ENCODE measurements at places on chromosomes 7 and 10.

DNA sequence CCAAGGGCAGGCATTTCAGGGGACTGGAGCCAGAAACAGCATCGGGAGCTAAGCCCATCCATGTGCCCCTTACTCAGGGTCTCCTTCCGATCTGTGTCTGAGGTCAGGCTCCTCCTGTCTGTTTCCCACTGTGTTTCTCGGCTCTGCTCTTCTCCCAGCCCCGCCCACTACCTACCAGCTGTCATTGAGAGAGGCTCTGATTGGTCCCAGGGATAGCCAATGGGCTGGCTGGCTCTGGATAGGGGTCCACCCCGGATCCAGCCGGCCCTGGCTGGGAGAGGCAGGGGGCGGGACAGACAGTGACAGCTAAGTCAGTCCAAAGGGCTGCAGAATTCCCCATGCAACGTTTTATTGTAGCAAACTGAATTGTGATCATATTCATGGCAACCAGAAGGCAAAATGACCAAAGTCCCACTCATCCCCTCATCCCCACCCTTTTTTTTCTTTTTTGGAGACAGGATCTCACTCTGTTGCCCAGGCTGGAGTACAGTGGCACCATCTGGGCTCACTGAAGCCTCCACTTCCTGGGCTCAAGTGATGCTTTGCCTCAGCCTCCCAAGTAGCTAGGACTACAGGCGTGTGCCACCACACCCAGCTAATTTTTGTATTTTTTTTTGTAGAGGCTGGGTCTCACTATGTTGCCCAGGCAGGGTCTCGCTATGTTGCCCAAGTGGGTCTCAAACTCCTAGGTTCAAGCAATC lies 76.3 kb downstream of the CLIP2 start:
- DNase-seq: no peak

- DNase-seq: no peak
These were observed 284.2 kb downstream of the MTERF1 start for GRCh38 chr7:91596287-91596686.

DNA sequence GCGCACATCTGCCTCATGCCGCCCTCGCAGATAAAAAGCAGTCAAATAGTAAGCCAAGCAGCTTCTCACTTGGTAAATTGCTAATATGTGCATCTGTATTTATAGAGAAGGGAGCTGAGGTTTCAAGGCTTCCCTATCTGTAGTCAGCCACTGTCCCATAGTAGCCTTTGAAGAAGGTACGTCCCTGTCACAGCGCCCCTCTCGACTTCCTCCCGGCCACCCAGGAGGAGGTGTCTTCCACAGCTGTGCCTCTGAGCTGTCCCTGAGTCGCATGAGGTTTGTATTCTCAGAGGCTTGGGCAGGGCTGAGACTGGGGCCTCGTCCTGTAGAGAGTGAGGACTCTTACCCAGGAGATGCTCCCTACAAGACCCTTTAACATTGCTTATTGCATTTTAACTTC lies 49.0 kb downstream of the SPOCK2 start:
- no peak for DNase-seq

- no peak for DNase-seq
These were observed 113.7 kb downstream of the PHTF2 start for GRCh38 chr7:77912293-77912692.

DNA sequence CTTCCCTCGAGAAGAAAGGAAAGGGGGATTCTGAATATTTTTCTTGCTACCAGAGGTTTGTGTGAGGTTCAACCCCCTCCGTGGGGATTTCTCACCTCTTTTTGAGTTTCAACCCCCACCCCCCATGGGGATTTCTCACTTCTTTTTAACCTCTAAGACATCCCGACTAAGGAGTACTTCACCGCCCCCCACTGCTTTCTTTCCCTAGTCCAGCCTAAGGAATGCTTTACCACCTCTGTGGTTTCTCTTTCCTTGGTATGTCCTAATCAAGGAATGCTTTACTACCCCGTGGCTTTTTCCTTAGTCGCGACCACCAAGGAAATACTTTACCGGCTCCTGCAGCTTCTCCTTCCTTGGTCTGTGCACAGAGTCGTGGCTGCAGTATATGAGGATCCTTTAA lies 149.4 kb downstream of the LYZL1 start:
- no peak for DNase-seq

DNA sequence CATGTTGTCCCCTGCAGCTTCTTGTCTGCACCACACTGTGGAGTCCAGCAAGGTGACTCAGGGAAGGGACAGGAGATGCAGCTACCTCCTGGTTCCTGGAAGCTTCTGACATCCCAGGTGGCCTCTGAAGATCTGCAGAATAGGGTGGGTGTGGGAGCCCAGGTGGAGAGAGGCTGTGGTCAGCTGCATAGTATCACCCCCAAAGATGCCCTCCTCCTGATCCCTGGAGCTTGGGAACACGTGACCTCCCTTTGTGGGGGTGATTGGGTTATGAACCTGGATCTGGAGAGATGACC lies 25.4 kb downstream of the CALML3 start:
- no peak for DNase-seq

- no peak for DNase-seq
These were observed 2.6 kb upstream of the ZNF438 start for GRCh38 chr10:31034098-31034909.

DNA sequence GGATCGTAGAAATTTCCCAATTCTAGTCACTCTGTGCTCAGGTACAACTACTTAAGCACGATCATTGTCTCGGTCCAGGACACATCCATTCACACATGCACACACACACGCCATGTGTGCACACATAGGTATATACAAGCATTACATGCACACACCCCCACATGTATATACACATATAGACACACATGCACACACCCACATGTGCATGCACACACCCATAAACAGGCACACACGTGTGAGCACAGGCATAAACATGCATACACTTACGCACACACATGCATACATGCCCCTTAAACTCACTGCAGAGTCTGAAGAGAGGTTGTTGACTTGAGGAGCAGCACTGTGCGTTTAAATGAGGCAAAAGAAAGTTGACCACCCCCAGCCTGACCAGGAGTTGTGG lies 32.5 kb upstream of the INSIG1 start:
- DNase-seq: no peak

DNA sequence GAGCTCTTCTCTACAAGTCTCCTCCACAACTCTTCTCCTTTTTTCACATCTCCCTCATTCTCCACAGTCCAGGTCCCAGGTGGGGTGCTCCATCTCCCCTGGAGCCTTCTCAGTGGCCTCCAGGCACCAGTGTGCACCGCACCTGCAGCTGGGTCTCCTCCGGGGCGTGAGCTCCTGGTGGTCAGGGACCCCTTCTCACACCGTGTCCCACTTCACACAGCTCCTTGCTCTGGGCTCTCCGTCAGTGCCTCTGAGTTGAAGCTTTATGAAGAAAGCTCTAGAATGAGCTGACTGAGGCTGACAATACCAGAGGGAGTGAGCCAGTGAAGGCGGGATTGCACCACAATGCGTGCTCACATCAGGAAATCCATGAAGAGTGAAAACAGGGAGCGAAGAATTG lies 290.2 kb downstream of the DNAJB6 start:
- DNase-seq: no peak

DNA sequence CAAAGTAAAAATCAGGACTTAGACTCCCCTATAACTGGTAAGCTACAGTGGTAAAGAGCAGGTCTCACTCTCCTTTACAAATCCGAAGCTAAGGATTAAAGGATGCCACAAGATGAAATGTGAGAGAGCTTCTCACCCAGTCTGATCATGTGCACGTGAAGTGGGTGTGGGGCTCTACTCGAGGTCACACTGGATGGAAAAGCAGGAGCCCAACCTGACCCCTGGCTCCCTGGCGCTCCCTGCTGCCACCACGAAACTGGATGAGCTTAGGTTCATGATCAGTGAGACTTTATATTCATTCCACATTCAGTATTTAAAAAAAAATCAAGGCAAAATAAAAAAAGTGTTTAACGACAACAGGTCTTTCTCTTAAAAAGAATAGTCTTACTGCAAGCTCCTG lies 21.7 kb upstream of the FOXI2 start:
- DNase-seq: no peak

- DNase-seq: no peak
These were observed 46.4 kb downstream of the MTURN start for GRCh38 chr7:30181211-30181610.

DNA sequence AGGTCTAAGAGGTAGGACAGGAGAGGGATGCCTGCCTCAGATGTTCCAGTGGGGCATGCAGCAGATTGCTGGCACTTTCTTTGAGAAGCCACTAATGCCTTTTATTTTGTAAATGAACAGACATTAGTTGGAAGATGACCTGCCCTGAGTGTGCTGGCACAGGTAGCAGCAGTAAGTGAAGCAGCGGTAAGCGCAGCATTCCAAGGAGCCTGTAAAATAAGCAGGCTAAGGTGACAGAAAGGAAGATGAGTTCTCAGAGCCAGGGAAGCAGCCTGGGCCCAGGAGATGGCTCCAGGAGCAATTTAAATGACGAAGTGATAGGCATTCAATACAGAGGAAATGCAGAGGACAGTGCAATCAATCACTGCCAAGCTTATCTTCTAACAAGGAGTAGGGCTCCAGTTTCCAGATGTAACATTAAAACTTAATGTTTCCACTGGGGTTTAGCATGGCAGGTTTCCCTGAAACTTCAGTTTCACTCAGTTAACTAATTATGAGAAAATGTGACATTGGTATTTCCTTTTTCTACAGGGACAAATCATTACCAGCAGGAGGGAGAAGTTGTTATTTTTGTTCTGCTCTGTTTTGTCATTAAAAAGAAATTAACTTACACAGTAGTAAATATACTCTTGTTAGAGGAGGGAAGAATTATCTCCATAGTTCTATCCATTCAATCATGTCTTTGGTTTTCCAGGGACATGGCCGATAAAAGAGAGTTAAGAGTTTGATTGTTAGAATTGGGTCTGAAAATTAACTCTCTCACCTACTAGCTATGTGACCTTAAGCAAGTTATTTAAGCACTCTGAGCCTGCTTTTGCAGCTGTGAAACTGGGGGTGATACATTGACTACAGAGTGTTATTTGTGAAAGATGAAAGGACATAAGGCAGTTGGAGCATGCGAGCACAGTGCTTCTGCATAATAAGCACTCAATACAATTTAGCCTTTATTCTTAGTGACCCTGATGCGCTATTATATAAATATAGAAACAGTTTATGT lies 96.6 kb upstream of the PTN start:
- DNase-seq: no peak
